Ascending aorta (tissue), 2 donors: ENCODE measurements at places on chromosomes 11 and 22. TPM values are rescaled to one million over a fixed set of nuclear protein-coding genes. Genes with fewer than 3 reads are reported as not detected.

NOX4 gene
- total RNA-seq: 125 TPM

LMO2 gene
- 56.0 TPM for total RNA-seq

RTN4RL2 gene
- 0.64 TPM for total RNA-seq

GRCh38 chr11:25527841-25528240 lies 804.1 kb upstream of the ANO3 start:
- DNase-seq: no peak

GRCh38 chr11:122656631-122657101 lies 1.1 kb downstream of the UBASH3B start:
- DNase-seq: no peak

DNA sequence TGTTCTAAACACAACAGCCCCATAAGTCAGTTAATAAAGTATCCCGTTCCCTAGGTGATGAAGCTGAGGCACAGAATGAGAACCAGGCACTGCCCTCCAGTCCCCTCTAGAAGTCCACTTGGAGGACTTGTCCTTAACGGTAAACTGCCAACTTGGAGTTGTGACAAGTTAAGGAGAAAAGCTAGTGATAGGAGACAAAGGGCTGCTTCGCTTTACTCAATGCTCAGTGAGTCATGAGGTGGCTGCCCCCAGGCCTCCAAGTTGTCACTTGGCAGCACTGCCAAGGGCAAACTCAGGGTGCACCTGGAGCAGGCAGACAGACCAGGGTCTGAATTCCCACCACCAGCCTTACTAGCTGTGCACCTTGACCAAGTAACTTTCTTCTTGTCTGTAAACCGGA lies 13.5 kb downstream of the SLC43A1 start:
- no peak for DNase-seq

DNA sequence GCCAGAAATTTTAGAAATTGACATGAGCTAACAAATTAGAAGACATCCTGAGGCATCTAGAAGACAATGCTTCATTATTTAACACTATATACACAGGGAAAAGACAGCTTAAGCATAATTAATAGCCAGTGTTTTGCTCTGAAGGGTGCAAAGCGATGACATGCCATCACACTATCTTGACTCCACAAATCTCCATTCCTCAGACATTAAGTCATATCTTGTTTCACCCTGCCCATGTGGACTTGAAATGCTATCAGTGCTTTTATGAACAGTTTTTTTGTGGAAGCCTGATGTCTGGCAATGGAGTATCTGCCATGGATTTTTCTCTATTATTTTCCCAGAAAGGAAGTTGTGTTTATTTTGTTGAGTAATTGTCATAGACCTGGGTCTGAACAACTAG lies 2.3 kb downstream of the CARD18 start:
- DNase-seq: no peak

DNA sequence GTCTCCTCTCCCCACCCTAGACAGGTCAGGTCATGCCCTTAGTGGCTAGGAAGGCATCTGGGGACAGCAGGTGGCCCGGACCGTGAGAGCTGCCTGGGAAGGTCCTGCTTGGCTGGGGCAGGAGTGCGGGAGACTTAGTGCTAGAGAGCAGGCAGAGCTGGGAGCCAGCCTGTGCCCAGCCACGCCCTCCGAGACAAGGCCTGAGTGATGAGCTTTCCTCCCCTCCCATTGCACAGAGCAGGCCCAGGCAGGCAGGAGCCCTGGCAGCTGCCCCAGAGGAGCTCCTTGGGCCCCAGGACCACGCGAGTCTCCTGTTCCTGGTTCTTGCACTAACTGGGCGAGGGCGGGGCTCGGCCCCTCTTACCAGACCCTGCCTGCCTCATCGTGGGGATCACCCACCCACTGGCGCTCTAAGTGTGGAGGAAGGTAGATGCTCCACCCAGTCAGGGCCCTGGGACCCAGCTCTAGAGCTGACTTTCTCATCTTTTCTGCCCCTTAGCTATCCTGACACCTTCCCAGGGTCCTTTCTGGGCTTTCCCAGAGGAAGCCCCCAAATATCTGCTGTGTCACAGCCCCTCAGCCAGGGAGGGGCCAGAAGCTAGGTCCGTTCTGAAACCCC lies 44.9 kb downstream of the MACROD1 start:
- DNase-seq: no peak

GRCh38 chr22:47376901-47377505 lies 614.6 kb downstream of the TBC1D22A start:
- DNase-seq: peak; percentile 33
